ENCODE measurements at places on chromosomes 4 and X.
A peak's percentile ranks its signal among the peaks of the same experiment; 100 is the strongest.

- DNase-seq, result no peak
Observed at GRCh38 chr4:52572936-52573485, 86.1 kb downstream of the USP46 start.

GRCh38 chr4:187577941-187578480 lies 417.6 kb upstream of the ZFP42 start:
- DNase-seq, result no peak

DNA sequence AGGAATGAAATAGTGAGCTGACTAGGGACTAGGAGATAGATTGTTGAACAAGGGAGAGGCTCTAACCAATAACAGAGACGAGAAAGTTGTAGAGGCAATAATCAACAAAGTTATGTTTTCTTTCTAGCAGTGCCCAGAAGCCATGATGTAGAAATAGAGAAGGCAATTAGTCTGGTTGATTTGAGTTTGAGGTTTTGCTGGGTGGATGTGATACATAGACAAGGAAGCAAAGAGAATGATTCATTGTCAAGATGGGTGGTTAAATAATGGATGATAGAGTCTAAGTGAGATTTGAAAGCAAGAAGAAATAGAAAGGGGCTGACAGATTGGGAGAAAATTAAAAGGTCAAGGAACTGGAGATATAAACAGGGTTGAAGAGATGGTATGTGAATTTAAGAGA lies 11.2 kb downstream of the RBM41 start:
- DNase-seq, result no peak

GRCh38 chr4:149972407-149972806 lies 105.8 kb upstream of the DCLK2 start:
- DNase-seq, result no peak

DNA sequence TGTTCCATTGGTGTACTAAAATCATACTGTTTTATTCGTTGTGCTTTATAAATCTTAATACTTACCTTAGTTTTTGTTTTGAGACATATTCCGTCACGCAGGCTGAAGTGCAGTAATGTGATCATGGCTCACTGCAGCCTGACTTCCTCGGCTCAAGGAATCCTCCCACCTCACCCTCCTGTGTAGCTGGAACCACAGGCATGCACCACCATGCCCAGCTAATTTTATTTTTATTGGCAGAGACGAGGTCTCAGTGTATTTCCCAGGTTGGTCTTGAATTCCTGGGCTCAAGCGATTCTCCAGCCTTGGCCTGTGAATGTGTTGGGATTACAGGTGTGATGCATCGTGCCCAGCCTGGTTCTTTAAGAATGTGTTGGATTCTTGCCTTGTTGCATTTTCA lies 24.4 kb upstream of the DCK start:
- no peak for DNase-seq

- DNase-seq, result no peak
Observed at GRCh38 chr4:186144946-186145569, 40.6 kb downstream of the FAM149A start.

- no peak for DNase-seq
Observed at GRCh38 chr4:99144070-99144469, at the start of gene ADH4. Gene ADH4, minus strand, starts transcription at chr4:99144297. Its CDS starts 75 bp downstream, at chr4:99144222.

DNA sequence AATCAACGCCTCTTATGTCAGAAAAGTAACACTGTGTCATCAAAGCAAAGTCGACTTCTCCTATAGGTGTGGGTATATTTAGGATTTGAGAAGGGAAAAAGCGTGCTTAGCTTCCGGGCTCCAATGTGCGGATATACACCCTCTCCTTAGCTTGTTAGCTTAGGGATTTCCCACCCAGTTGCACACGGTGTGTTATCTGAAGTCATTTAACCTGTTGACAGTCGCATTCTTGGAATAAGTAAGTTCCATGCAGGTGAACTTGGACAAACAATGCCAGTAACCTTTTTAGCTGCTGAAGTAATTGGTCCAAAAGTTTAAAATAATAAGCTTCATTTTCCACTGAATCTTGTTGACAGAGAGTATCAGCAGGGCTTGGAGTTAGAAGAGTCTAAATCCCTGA lies 113.7 kb downstream of the SHROOM3 start:
- DNase-seq, result no peak

DNA sequence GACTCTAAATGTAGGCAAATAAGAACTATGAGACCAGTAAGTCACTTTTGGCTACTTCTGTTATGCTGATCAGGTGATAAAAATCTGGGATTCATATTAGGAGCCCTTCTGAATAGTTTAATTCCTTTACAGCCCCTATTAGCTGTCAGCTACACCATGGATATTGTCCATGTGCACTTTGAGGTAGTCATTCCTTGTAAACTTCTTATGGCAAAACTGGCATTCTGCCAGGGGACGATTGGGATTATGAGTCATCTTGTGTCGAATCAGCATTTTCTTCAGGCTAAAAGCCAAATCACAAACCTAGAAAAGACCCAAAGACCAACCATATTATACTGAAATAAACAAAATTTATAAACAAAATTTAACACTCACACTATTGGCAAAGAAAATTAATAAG lies 227.6 kb downstream of the PRDM5 start:
- no peak for DNase-seq

- DNase-seq, result no peak
Observed at GRCh38 chr4:6641971-6642320, 1.5 kb downstream of the MRFAP1 start.

DNA sequence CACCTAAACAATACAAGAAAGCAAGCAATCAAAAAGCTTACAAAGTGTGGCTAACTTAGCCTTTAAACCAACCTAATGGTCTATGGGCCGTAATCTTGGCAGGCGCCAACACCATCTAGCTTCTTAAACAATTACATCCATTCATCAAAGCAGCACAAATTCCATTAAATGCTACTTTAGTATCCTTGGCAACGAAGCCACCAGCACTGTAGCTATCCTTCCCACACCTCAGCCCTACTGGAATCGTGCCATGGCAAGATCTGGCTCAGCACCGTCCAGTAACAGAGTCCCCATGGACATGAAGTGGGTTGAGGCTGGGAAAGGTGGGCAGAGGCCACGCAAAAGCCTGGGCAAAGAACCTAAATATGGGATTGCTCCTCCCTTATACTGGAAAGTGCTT lies 91.6 kb upstream of the MAP3K15 start:
- DNase-seq, result no peak

DNA sequence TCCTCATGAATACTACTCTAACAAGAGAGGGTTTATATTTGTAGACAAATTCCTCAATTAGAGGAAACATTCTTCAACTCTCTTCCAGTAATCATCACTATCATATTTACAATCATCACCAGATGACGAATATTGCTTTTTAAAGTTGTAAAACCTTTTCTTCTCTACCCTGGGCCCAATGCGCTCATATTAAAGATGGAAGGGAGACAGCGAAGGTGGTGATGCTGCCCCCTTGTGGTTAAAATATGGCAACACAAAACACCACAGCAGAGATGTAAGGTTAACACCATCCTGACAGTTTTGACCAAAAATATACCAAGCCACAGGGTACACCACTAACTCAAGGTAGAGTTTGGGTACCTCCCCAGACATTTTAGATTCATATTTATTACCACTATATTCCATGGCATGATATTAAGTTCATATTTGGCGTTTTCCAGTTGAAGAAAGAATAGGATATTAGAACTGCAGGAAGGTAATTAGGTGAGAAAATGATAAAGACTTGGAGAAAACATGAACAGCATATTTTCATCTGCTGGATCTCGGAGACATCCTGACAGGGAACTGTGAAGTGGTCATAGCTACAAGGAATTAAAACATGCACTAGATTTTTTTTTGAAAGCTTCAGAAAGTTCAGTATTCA lies 72.8 kb downstream of the SLC9A7 start:
- no peak for DNase-seq

- no peak for DNase-seq
Observed at GRCh38 chr4:94911106-94911505, 153.4 kb downstream of the BMPR1B start.

- no peak for DNase-seq
Observed at GRCh38 chr4:15233264-15233597, 194.6 kb upstream of the C1QTNF7 start.

DNA sequence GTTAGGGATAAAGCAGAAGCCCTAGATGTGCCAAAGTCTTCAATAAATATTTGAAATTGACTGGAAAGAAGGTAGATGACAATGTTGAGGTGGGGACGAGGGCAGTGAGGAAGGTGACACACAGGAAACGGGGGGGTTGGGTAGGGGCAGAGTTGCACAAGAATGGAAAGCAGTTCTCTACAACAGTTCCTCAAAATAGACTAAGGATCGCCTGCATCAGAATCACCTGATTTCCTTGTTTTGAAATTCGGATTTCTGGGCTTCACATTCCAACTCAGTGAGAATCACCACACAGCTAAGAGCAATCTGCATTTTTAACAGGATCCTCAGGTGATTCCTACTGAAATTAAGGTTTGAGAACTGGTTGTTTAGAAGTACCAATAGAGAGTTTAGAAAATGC lies 70.6 kb downstream of the ARFIP1 start:
- no peak for DNase-seq

- DNase-seq, result no peak
Observed at GRCh38 chrX:42538405-42538804, 239.6 kb downstream of the PPP1R2C start.

- DNase-seq, result no peak
Observed at GRCh38 chrX:45165726-45166125, 35.0 kb downstream of the DIPK2B start.

DNA sequence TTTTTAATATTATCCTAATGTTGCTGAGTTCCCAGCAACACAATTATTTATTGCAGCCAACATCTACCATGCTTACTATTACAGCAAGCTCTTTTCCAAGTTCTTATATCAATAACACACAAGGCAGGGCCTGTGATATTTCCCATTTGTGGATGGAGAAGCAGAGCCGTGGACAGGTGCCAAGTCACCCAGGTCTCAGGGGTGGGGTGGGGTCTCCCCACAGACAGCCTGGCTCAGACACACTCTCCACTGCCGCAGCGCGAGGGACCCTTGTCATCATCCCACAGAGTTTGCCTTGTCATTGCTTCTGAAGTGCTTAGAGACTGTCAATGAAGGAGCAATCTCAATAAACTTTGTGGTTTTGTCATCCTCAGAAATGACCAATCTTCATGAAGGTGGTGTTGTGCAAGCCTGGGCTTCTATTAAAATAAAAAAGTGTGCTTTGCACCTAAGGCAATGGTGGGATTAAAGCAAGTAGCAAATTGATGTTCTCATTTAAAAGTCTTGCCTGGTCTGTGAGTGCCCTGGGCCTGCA lies 76.1 kb downstream of the SORBS2 start:
- DNase-seq, result no peak

- DNase-seq, result no peak
Observed at GRCh38 chr4:2371765-2372487, 46.5 kb downstream of the ZFYVE28 start.

GRCh38 chr4:40736910-40737309 lies 12.8 kb upstream of the NSUN7 start:
- no peak for DNase-seq

DNA sequence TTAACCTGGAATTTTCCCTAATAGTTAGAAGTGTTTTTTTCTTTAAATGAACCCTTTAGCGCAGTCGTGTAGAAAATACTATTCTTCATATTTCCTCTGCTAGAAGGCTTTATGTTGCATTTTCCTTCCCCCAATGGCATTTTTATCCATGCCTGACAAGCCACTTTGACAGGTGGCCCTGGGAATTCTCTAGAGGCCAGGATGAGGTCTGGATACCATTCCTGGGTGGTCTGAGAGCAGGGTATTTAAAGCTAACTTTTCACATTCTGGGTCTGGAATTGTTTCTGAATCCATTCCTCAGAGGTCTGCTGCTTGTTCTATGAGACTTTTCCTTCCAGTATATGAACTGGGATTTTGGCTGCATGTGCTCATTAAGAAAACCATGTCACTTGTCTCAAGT lies 31.2 kb upstream of the PDGFRA start:
- no peak for DNase-seq

GRCh38 chr4:178808106-178808505 lies 1365.9 kb upstream of the AGA start:
- no peak for DNase-seq

DNA sequence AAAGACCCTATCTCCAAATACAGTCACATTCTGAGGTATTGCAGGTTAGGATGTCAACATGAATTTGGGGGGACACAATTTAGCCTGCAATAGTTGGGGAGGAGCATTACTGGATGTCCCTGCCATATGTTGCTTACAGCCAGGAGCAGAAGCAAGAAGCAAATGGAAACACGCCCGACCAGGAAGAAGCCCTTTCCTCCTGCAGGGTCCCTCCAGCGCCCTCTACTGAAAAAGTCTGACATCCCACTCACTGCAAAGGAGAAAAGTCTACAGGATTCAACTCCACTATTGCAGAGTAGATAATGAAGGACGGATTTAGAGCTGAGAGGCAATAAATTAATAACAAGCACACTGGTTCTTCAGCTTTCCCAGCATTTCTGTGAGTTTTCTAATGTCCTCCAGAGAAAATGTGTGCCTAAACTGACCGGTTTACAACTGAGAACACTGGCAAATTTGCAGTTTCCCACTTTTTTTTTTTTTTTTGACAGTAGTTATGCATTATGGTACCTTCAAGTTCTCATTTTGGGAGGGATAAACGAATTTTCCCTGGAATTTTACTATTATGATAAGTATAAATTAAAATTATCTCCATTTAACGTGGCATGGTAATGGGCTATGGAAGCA lies 31.7 kb downstream of the COQ2 start:
- no peak for DNase-seq

- peak; percentile 23 for DNase-seq
Observed at GRCh38 chr4:102500696-102501446, at the start of gene NFKB1. Gene NFKB1, plus strand, starts transcription at chr4:102501359. Its CDS starts 24,160 bp downstream, at chr4:102525519.

GRCh38 chr4:134754301-134755019 lies 552.9 kb upstream of the PABPC4L start:
- DNase-seq, result no peak

- DNase-seq, result no peak
Observed at GRCh38 chr4:118968005-118968404, 79.4 kb downstream of the SYNPO2 start.

- no peak for DNase-seq
Observed at GRCh38 chr4:7862561-7863192, 77.0 kb downstream of the AFAP1 start.

- no peak for DNase-seq
Observed at GRCh38 chrX:2700405-2701320, 9.6 kb downstream of the CD99 start.

- no peak for DNase-seq
Observed at GRCh38 chrX:68710870-68711576, 63.6 kb downstream of the STARD8 start.

- no peak for DNase-seq
Observed at GRCh38 chrX:18898492-18898891, 85.4 kb downstream of the PHKA2 start.

GRCh38 chrX:46730765-46731164 lies 28.2 kb downstream of the SLC9A7 start:
- DNase-seq, result no peak

GRCh38 chrX:9525511-9526248 lies 60.8 kb downstream of the TBL1X start:
- DNase-seq, result no peak

DNA sequence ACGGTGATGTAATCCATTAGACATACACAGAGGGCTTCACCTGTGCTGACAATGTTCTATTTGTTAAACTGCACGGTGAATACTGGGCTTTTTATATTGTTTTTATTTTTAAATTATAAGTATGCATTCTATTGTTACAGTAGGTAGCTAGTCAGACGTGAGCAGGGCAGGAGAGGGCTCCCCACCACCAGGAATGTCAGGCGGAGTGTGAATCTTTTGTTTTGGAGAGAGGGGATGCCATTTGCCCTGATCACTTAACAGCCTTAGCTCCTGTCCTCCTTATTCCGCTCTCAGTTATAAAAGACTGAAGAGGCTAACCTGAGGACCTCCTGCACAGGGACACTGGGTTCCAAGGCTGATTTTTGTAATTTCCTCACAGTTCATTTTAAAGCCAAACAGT lies 151.6 kb upstream of the TAPT1 start:
- DNase-seq, result no peak
